ENCODE measurements at places on chromosomes 12 and 14. TPM values are rescaled to one million over a fixed set of nuclear protein-coding genes. Genes with fewer than 3 reads are reported as not detected.

The TMEM121 gene
- 10.8 TPM for total RNA-seq

DNA sequence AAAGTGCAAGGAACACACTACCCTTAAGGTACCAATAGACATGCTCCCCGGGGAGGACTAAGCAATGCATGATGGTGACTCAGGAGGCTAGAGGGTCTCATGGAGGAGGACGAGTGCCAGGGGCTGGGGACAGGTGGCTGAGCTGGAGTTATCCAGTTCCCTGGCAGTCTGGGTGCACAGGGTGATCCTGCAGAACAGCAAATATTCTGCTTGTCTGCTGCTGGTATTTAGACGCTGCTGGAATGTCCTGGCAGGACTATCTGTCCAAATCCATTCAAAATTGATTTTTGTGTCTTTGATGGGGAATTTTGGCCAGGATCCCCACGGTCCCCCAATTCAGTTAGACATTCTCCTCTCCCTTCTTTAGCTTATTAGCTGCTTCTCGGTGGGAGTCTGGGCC lies 138.7 kb downstream of the C12orf75 start:
- no peaks in the 10 kb centered on the region for H3K4me1 ChIP-seq
- H3K36me3 ChIP-seq: no peaks in the 10 kb centered on the region
- H3K27ac ChIP-seq: no peak overlapping the region
- H3K27me3 ChIP-seq: no peaks in the 10 kb centered on the region
- no peak overlapping the region for H3K4me3 ChIP-seq

GRCh38 chr14:65915125-65915524 lies 502.6 kb downstream of the FUT8 start:
- H3K27ac ChIP-seq: no peak overlapping the region
- no peak overlapping the region for H3K4me3 ChIP-seq
- no peaks in the 10 kb centered on the region for H3K36me3 ChIP-seq
- no peak for DNase-seq
- peaks cover 4% of the 10 kb centered on the region for H3K27me3 ChIP-seq

DNA sequence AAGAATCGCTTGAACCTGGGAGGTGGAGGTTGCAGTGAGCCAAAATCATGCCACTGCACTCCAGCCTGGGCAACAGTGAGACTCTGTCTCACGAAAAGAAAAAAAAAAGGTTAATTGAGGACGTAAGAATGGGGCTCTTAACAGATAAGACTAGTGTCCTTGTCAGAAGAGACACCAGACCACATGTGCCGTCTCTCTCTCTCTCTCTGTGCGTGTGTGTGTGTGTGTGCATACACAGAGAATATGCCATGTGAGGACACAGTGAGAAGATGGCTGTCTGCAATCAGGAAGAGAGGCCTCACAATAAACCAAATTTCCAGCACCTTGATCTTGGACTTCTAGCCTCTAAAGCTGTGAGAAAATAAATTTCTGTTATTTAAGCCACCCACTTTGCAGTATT lies 11.7 kb upstream of the ERC1 start:
- no peak for DNase-seq
- H3K4me1 ChIP-seq: no peaks in the 10 kb centered on the region
- H3K27me3 ChIP-seq: no peaks in the 10 kb centered on the region
- no peaks in the 10 kb centered on the region for H3K36me3 ChIP-seq
- no peak overlapping the region for H3K4me3 ChIP-seq
- no peak overlapping the region for H3K27ac ChIP-seq

- H3K27me3 ChIP-seq: no peaks in the 10 kb centered on the region
- H3K36me3 ChIP-seq: no peaks in the 10 kb centered on the region
- H3K4me3 ChIP-seq: no peak overlapping the region
- no peak overlapping the region for H3K27ac ChIP-seq
- no peaks in the 10 kb centered on the region for H3K4me1 ChIP-seq
Measured at GRCh38 chr14:91669867-91670266, 62.0 kb downstream of the CATSPERB start.

DNA sequence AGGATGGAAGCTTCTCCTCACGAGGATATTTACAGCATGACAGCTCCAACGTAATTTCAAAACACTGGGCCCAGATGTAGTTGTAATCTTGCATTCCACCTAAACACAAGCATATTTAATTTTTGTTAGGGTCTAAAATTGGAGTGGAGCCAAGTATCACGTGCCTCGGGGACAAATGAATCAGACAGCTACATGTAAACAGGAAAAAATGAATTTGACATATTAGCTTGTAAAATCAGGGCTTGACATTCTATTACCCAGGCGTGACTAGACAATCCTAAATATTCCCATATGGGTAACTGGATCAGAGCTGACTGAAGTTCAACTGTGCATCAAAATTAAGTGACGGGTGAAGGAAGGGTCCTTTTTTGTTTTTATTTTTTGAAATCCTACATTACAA lies 59.0 kb downstream of the MDM2 start:
- H3K4me3 ChIP-seq: no peak overlapping the region
- DNase-seq: no peak
- no peak overlapping the region for H3K27ac ChIP-seq
- no peaks in the 10 kb centered on the region for H3K4me1 ChIP-seq
- no peaks in the 10 kb centered on the region for H3K36me3 ChIP-seq
- H3K27me3 ChIP-seq: no peaks in the 10 kb centered on the region

- H3K27ac ChIP-seq: no peak overlapping the region
- no peaks in the 10 kb centered on the region for H3K4me1 ChIP-seq
- DNase-seq: no peak
- no peaks in the 10 kb centered on the region for H3K36me3 ChIP-seq
- no peak overlapping the region for H3K4me3 ChIP-seq
Measured at GRCh38 chr12:51505360-51506105, 80.9 kb downstream of the SLC4A8 start.

DNA sequence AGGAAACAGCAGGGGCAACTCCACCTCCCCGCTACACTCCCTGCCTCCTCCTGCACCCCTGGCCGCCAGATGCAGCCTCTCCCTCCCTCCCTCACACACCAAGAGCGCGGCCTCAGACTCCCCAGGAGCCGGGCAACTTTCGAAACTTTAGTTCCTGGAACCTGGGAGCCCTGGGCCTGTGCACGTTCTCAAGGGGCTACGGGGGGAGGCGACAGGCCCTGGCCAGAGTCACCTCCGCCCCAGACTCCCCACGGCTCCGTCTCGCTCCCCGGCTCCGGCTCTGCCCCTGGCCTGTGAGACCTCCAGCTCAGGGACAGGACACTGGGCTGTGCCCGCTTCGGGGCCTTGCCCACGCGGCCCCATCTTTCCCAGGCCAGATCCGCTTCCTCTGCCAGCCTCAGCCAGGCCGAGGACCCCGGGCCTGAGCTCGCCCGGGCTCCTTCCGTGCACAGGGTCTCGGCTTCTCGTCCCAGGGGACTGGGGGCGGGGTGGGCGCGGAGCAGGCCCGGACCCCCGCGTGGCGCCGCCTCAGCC lies 5.5 kb downstream of the AMN start:
- H3K27me3 ChIP-seq: no peaks in the 10 kb centered on the region
- H3K4me3 ChIP-seq: no peak overlapping the region
